Fibroblast of gingiva (primary cell): ENCODE measurements at places on chromosomes 2 and 18.

- DNase-seq: peak; percentile 24
Observed at GRCh38 chr2:221570321-221570935, 1.7 kb downstream of the EPHA4 start.

GRCh38 chr2:207710814-207711740 is at the start of gene CCNYL1:
CCNYL1 (plus strand) TSS chr2:207711640; CDS start chr2:207711897, 257 bp downstream.
- peak; percentile 100 for DNase-seq

GRCh38 chr2:14756122-14756541 is 123.6 kb downstream of the LRATD1 start:
- DNase-seq: no peak

DNA sequence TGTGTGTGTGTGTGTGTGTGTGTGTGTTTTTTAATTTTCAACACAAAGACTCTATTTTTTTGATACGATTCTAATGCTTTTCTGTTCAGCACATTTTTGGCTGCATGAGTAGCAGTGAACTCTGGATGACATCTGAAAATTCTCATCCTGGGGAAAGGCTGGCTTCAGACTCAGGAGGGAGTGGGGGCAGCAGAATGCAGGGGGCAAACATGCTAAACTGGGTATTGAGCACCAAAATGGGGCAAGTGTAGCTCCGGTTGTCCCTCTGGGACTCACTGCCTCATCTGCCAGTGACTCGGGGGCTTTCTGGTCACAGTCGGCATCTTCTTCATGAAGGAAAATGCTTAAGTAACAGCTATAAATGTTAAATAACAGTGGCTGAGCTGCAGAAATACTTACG is 116.8 kb upstream of the PID1 start:
- DNase-seq: no peak

DNA sequence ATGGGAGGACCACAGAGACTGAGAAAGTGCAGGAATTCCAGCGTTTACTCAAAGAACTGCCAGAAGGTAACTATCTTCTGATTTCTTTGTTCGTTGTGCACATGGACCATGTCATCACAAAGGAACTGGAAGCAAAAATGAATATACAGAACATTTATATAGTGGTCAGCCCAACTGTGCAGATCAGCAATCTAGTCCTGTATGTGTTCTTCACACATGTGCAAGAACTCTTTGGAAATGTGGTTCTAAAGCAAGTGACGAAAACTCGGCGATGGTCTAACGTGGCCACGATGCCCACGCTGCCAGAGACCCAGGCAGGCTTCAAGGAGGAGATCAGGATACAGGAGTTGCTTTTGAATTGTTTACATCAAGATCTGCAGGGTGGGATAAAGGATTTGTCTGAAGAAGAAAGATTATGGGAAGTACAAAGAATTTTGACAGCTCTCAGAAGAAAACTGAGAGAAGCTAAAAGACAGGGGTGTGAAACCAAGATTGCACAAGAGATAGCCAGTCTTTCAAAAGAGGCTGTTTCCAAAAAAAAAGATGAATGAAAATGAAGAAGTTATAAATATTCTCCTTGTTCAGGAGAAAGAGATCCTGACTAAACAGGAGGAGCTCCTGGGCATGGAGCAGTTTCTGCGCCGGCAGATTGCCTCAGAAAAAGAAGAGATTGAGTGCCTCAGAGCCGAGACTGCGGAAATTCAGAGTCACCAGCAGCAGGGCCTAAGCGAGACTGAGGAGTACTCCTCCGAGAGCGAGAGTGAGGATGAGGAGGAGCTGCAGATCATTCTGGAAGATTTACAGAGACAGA is 8.3 kb upstream of the CHST10 start:
- no peak for DNase-seq

GRCh38 chr2:97706112-97706511 is 7.3 kb upstream of the ZAP70 start:
- DNase-seq: no peak

GRCh38 chr2:223238301-223238700 is 186.3 kb downstream of the KCNE4 start:
- no peak for DNase-seq

DNA sequence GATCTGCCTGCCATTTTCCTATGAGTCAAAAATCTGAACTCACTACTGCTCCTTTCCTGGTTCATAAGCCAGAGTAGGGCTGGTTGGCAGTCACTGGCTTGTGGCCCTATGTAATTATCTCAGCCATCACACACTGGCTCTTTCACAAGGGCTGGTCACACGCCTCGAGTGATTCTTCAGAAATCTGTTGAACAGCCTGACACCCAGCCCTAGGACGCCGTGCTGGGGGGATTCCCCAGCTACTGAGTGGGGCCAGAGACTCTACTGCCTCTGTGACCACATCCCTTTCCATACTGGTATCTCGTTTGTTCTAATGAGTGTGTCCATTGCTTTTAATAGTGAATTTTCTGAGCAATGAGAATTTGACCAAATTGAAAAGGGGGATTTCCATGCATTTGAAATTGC is 45.8 kb upstream of the RBM44 start:
- DNase-seq: no peak

DNA sequence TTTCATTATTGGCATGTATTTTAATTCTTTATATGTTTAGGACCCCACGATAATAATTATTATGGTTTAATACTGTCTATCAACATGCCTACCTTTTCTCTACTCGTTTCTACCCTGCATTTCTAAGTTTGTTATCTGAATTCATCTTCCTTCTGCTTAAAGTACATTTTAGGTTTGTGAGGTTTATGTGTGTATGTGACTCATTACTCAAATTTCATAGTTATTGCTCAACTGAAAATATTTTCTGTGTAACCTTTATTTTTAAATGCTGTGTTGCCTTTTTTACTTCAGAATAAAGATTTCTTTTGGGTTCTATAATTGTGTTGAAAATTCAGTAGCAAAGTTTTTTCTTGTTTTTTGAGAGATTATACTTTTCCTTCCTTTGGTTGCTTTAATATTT is 933.9 kb upstream of the LRRTM1 start:
- no peak for DNase-seq

- DNase-seq: no peak
Observed at GRCh38 chr2:205056151-205056561, 510.9 kb downstream of the PARD3B start.

GRCh38 chr2:181258720-181259119 is 198.5 kb upstream of the ITGA4 start:
- DNase-seq: peak; percentile 91

DNA sequence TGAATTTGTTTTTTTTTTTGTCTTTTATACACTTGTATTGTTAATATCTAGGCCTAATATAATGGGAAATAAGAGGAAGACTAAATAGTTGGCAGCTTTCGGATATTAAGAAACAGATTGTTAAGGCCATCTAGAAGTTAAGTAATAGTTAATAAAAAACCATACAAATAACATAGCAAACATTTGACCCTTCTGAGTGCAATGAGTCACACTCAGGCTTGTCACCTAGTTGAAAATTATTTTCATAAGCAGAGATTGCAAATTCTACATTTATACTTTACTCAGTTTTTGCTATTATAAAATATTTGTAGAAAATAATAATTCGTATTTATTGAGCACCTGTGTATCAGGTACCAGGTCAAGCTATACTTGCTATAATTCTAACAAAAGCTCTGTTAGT is 2.4 kb downstream of the NUP35 start:
- no peak for DNase-seq

GRCh38 chr2:177221970-177222369 is 9.4 kb downstream of the HNRNPA3 start:
- no peak for DNase-seq

DNA sequence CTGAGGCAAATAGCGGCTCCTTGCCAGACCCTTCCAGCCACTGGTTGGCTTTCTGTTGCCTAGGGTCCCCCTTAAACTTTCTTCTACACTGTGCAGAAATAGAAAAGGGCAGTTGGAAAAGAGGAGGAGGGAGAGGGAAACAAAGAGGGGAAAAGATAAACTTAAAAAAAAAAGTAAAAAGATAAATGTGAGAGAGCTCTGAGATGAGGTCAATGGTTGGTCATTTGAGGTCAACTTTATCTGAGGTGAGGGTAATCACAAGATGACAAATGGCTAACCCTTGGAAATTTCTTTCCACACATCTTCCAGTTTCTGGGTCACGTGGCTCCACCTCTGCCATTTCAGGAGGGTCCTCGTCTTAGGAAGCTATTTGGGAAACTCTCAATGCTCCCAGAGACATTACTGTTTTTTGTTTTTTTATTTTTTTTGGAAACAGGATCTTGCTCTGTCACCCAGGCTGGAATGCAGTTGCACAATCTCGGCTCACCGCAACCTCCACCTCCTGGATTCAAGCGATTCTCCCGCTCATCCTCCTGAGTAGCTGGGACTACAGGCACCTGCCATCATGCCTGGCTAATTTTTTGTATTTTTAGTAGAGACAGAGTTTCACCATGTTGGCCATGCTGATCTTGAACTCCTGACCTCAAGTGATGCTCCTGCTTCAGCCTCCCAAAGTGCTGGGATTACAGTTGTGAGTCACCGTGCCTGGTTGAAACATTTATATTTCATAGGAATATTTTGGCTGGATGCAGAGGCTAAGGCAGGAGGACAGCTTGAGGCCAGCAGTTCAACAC is 199.9 kb downstream of the TGIF1 start:
- DNase-seq: peak; percentile 65

- peak; percentile 66 for DNase-seq
Observed at GRCh38 chr2:12428786-12429185, 287.9 kb upstream of the TRIB2 start.

GRCh38 chr18:79876497-79876896 is 75.0 kb downstream of the SLC66A2 start:
- no peak for DNase-seq

DNA sequence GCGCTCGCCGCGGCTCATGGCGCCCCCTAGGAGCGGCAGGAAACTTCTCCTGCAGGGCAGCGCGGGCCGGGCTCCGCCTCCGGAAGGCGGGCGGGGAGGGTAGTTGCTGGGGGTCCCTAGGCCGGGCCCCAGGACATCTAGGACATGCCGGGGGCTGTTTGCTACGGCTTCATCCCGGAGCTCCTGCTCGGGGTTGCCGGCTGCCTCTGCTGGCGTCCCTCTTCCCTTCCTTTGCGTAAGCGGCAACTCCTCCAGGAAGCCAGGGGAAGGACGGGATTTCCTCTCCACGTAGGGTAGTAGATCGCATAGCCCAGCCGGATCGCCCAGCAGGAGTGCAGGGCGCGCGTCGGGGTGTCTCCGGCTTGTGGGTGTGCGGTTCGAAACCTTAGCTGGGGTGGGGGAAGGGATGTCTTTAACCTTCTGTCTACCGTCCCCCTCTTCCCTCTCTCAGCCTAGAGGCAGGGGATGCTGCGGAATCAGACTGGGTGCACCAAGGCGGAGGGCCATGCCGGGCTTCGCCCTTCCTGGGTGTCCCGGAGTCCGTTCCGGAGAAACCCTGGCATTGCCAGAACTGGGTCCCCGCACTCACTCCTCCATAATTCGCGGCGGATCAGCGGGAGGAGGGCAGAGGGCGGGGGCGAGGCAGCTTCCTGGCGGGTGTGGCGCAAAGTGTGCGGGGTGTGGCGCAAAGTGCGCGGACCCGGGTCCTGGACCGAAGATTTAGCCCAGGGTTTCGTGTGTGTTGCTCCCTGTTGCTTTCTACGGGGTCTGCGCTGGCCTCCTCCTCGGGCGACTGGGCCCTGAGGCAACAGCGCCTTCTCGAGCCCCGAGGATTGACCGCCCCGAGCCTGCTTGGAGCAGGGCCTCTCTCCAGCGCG is 12.2 kb upstream of the SKOR2 start:
- DNase-seq: no peak

GRCh38 chr2:126784621-126785020 is 114.1 kb upstream of the TEX51 start:
- DNase-seq: no peak

- DNase-seq: peak; percentile 11
Observed at GRCh38 chr2:158828378-158829164, 33.5 kb downstream of the DAPL1 start.

DNA sequence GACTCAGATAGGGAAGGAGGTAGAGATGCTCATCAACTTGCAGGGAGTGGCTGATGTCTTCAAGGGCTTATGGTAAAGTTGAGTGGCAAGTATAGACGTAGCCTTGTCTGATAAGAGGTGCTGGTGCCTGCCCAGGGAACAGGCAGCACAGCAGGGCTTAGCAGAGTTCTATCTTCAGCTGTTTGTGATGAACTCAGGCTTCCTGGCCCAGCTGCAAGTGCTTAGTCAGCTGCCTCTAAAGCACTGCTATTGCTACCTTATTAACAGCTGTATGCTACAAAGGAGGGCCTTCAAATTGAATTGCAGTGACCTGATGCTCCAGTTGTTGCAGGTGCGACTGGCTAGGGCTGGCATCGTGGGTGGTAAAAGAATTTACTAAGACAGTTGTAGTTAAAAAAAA is 82.1 kb downstream of the TSN start:
- no peak for DNase-seq

- DNase-seq: no peak
Observed at GRCh38 chr2:185108588-185108987, 510.3 kb downstream of the ZNF804A start.

- no peak for DNase-seq
Observed at GRCh38 chr2:129748250-129748649, 231.2 kb upstream of the RAB6C start.

DNA sequence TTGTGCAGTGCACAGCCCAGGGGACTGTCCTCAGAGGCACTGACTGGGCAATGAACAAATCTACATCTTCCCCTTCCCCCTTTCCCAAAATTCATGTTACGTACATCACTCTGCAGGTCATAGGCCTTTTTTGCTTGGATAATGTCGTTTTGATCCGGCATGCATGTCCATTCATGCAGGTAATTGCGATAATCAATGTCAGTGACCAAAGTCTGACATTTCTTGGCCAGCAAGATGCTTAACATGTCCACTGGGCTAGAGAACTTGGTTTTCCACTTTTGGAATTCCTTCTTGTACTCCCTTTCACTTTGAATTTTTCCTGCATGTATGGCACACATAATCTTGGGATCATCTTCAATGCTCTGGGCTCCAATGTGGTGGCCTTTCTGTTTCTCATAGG is 124.6 kb downstream of the NEB start:
- DNase-seq: no peak

GRCh38 chr2:24482251-24482971 is 8.6 kb upstream of the NCOA1 start:
- DNase-seq: no peak

DNA sequence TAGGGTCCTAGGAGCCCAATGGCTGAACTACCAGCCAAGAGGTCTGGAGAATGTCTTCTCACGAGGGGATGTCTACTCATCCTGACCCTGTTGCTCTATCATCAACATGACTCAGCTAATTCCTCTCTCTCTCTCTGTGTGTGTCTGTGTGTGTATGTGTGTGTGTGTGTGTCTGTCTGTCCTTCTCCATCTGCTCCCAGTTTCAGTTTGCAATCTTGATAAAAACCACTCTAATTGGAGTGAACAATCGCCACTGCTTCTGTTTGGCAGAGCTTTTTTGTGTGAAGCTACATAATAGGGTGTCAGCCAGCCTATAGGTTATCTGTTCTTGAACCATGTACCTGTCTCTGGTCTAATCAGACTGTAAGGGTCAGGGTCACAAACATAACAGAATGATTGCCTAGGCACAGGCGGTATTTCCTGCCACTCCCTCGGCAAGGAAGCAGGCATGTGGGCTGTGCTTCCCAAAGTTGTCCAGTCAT is 219.8 kb downstream of the SH3BP4 start:
- DNase-seq: peak; percentile 88

GRCh38 chr2:156430980-156431358 is 5.2 kb upstream of the GPD2 start:
- DNase-seq: peak; percentile 66

GRCh38 chr18:21291106-21291505 is 49.1 kb downstream of the GREB1L start:
- DNase-seq: no peak

GRCh38 chr18:11518788-11519685 is 90.4 kb upstream of the SLC35G4 start:
- DNase-seq: peak; percentile 40
